ENCODE measurements at places on chromosomes 7 and 10.
A peak's percentile ranks its signal among the peaks of the same experiment; 100 is the strongest.

GRCh38 chr7:117592011-117592635 is 112.3 kb downstream of the CFTR start:
- DNase-seq = no peak

DNA sequence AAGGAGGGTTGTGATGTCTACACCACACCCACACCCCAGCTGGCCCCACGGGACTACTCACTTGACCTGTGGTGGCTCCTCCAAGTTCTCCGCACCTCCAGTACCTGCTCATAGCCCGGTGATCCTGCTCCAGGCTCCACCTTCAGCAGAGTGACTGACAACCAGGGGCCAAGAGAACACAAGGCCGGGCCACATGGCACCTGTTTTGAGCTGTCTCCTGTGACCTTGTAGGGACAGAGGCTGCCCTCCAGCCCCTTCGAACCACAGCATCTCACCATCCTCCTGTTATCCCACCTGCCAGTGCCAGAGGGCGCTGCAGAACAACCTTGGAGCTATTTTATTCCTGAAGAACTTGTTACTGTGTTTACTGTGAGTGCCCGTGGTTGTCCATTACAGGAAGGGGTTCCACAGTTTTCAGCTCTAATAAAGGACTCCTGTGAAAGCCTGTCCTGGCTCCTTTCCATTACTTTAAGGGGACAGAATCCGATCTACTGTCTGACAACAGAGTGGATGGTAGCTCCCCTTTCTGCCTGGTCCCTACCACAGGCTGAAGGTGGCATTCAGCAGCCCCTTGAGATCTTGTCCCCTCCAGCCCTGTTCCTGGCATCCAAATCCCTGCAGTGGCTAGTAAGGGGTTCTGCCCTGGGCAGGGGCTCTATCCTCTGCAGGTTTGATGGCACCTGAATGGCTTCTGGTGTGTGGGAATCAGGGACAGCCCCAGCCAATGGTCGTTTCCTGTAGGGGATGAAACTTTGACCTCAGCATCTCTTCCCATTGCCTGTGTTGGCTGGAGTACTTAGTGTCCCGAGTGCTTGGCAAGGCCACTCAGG is 50.8 kb downstream of the C10orf120 start:
- DNase-seq = no peak

- peak; percentile 39 for DNase-seq
Measured at GRCh38 chr10:131900350-131901152, at the start of gene PPP2R2D. PPP2R2D (plus strand) TSS chr10:131901008; CDS start chr10:131901149, 141 bp downstream.

DNA sequence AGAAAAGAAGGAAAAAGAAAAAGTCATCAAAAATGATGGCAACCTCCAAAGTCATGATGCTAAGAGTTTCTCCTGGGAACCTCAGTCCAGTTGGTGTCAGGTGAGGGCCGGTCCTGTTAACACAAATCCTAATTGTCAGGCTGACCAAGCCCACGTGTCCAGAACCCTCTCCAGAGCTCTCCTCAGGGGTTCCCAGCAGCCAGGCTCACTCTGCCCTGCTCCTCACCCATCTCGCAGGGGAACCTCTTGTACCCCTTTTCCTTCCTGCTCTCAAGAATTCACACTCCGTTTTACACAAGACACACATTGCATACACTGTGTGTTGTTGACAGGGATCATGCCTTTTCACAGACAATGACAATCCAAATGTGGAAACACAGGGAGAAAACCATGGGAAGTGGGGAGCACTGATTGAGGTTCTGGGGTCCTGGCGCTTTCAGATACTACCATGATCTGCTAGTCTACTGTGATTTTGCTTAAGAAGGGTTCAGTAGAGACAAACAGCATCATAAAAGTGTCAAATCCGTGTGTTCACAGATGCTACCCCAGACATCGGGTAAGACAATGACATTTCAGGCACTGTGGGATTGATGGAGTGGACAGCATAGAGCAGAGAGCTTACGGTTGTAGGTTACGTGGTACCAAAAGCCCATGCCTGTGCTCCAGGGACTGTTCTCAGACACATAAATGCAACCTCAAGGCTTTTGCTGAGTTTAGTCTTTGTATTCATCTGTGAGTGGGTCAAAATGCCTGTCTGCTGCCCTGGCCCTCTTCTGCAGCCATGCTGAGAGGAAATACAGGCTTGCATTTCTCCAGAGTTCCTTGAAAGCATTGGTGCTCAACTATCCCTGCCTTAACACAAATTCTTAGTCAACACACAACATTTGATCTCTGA is 16.0 kb downstream of the IL2RA start:
- DNase-seq = no peak

DNA sequence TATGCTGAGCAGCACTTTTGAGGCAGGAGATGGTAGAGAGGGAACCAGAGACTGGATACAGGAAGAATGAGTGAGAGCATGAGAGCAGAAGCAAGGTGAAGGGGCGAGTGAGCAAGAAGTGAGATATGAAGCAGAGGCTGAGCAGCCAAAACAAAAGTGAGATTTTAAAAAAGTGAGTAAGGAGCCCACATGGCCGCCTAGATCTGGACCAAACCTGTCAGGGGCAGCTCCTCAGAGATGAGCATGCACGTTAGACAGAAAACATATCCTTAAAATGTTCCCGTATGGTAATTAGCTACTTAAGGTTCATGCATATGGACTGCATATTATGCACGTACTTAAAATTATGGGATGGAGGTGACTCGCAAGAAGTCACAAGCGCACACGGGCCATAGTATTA is 22.5 kb downstream of the TMEM176A start:
- no peak for DNase-seq

DNA sequence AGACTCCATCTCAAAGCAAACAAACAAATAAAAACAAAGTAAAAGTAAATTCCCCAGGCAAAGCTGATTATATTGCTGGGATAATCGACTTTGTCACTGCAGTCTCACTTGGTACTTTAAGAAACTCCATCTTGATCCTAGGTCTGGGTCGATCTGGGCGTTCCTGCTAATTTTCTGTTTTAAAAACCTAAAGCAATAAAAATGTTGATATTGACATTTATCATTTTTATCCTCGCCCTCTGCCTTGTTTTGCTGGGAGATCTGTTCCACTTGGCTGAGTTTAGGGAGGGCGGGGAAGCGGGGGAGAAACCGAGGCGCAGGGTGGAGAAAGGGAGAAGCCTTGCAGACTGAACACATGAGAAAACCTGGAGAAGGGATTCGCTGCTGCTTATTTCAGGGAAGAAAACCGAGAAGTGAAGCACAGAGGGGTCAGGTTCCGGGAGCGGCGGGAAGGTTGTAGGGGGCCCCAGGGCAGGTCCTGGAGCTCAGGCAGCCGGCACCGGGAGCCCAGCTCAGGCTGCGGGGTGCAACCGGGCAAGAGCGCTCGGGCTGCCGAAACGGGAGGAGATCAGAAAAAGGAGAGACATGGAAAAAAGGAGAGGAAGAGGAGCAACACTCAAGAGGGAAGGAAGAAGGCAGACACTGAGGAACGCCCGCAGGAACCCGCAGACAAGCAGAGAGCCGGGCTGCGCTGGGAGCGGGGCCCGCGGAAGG is 27.3 kb upstream of the KMT2C start:
- peak; percentile 28 for DNase-seq

GRCh38 chr10:73841526-73842285 is 30.3 kb upstream of the NDST2 start:
- DNase-seq = no peak

GRCh38 chr10:77636967-77637531 is 559 bp downstream of the KCNMA1 start:
- DNase-seq = no peak

DNA sequence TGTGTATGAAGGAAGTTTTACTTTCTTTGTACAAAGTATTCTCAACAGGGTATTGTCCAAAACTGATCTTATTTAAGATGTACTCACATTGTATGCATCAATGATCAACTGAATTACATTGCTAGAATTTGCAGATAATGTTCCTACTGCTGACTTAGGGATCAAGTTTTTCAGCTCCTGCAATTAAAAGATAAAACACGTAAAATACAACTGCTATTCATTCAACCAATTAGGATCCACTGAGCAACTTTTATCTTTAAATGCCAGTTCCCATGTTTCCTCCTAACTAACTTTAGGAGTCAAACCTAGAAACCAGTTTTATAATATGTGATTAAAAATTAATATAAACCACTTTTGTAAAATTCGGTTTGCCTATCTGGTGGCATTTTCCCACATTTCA is 35.9 kb downstream of the ITGB1 start:
- no peak for DNase-seq

GRCh38 chr7:1104516-1105179 is 16.7 kb downstream of the GPER1 start:
- DNase-seq = no peak

DNA sequence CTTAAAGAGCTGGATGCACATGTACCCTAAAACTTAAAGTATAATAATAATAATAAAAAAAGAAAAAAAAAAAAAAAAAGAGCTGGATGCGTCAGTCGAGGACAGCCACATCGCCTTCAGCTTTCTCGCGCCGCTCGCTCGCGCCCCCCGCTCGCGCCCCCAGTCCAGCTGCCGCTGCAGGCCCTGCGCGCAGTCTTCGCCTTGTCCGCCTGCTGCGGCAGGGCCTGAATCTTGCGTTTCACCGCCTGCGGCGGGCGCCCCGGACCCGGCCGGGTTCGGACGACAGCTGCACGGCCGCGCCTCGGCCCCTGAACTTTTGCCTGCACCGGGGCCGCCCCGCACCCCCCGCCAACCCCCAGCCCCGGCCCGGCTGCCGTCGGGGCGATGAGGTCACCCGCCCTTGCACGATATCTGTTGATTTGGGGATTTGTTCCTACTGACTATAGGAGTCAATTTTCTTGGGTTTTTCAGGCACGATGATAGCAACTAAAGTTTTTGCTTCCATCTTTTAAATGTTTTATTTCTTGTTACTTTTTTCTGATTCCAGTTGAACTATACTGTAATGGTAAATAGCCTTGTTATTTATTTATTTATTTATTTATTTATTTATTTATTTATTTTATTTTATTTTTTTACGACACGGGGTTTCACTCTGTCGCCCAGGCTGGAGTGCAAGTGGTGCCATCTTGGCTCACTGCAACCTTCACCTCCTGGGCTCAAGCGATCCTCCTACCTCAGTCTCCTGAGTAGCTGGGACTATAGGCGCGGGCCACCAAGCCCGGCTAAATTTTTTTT is 33.5 kb upstream of the CPN1 start:
- DNase-seq = no peak

DNA sequence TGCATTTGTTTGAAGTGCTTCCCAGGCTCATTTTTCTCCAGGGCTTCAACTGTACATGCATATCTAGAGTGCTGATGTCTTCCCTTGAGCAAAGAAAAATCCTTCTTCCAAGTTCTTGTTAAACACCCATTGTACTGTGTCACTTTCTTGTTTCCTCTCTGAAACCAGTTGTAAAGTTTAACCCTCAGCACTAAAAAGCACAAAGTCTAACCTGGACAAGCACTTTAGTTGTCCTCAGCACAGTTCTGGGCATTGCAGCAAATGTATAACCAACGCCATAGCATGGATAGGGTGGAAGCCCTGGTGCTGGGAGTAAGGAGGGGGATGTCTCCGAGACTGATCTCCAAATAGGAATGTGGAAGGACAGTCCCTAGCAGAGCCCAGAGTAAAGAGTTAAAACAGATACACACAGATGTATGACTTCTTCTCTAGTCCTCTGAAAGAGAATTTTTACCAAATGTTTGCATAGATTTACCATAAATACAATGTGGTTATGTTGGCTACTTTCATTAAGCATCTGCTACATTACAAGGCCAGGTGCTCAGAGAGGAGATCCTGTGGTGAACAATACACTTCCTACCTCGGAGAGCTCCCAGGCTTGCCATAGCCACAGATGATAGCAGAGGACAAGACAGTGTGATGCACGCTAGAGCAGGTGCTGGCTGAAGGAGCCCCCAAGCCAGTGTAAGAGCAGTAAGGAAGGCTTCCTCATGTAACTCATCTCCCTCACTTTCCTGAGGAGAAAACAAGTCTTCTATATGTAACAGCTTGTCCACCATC is 57.0 kb downstream of the DNAJC12 start:
- DNase-seq = peak; percentile 22

GRCh38 chr10:6234371-6234770 is 31.6 kb downstream of the PFKFB3 start:
- no peak for DNase-seq

DNA sequence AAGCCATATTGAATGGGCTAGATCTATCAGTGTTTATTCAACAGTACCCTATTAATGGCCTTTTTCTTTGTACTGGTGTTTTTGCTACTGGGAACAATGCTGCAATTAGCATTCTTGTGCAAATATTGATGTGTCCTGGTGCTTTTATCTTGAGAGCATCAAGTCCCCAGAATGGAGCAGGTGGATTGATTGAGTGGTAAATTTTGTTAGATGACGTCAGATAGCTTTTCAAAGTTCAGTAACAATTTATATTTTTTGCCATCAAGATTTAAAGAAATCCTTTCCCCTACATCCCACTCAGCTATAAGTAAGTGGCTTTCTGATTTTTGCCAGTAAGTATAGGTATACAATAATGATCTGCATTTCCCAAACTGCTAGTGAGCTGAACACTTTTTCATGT is 63.4 kb upstream of the SYPL1 start:
- no peak for DNase-seq

DNA sequence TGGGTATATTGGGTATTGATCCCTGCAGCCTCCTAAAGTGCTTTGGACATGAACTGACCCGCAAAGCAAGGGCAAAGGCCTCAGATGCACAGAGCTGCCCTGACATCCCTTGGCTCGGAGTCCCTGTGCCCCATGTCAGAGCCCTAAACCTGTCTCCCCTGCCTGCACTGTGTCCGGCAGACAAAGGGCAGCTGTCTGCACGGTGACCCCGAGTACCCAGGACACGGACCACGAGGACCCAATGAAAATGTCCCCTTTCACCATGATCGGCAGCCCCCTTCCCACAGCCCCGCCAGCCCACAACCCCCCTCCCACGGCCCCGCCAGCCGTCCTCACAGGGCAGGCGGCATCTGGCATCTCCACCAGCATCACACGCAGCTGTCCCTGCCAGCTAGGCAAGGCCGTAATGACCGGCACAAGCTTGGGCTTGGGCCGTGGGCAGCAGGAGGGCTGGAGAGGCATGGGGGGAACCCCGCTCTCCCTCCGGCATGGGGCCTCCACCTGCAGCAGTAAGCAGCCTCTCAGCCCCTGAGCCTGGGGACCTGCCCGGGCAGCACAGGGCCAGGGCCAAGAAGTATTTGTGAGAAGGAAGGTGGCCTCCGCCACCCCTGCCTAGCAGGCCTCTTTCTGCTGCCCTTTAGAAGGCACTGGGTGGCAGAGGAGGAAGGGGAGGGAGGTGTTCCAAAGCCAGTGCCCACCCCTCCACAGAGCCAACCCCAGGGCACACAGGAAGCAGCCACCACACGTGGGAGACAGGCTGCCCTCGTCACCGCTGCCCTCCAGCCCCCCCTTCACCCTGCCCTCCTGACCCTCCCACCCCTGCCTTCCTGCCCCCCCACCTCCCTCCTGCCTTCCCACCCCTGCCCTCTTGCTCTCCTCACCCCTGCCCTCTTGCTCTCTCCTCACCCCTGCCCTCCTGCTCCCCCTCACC is 10.1 kb downstream of the NUDT1 start:
- DNase-seq = no peak

Measured in cerebellar nuclear complex (tissue), 1 donor.